ENCODE measurements at places on chromosomes 4 and X.

DNA sequence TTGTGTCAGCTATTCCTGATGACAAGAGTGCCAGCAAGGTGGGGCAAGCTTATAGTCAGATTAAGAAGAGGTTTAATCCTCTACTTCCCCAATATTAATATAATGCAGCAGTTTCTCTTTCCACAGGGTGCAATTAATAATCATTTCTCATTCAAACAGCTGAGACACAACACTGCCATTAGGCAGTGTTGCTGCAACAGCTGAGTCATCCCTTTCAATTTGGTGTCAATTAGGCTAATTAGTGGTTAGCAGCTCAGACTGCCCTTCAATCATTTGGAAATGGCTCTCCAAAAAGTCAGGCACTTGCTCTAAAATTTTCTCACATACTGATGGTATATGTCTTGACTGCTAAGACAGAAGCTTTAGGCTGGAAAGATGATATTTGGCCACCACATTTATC is 265.7 kb upstream of the FAM241A start:
- no peak for DNase-seq

GRCh38 chr4:42906891-42907759 is 14.6 kb downstream of the GRXCR1 start:
- DNase-seq, result no peak

- no peak for DNase-seq
These were observed 304.7 kb upstream of the FTHL17 start for GRCh38 chrX:31376408-31377022.

DNA sequence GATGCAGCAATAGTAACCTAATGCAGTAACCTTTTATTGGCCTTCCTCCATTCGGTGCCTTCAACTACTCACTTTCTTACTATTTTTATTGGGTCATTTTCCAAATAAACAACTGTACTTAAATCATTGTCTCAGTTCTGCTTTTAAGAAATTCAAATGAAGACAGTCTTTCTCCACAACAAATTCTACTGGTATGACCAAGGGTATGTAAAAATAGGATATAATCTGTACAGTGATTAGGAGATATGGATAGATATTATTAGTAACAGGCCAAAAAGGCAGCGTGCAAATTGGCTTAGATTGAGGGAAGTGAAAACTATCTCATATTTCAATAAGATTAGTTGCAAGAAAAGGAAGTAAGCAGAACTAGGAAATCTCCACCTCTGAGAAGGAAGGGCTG is 177.4 kb upstream of the PPP1R2C start:
- DNase-seq, result no peak

GRCh38 chr4:34972189-34972588 is 1272.1 kb downstream of the ARAP2 start:
- DNase-seq, result no peak

GRCh38 chr4:117577686-117578311 is 456.5 kb upstream of the NDST3 start:
- DNase-seq, result no peak

DNA sequence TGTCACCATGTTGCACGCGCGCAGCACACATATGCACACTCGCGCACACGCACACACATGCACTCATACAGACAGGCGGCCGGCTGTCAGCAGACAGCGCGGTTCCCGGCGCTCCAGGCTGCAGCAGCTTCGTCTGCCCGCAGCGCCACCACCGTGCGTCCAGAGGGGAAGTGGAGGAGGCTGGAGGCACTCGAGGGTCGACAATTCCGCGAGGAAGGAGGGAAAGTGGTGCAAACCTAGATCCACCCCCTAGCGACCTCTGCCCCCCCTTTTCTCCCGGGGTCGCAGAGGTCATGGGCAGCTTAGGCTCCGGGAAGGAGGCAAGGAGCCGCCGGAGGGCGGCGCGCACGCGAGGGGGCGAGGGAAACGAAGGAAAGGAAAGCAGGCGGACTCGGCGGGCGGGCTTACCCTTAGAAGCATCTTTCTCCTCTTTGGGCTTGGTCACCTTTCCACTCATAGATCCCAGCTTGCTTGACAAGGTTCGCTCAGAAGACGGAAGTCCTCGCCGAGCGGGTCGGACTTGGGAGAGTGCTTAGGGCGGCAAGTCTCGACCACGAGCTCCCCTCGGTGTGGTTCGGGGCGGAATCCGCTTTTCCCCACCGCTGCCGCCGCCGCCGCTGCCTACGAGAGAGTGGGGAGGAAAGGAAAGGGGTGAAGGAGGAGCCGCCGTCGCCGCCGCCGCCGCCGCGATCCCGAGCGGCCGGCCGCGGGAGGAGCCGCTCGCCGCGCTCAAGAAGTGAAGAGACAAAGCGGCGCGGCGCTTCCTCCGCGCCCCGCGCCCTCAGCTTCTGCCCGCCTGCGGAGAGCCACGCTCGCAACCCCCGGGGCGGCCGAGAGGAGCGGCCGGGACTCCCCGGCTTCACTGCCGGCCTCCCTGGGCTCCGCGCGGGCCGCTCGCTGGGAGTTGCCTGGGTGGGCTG is 326.6 kb upstream of the F9 start:
- DNase-seq, result no peak

DNA sequence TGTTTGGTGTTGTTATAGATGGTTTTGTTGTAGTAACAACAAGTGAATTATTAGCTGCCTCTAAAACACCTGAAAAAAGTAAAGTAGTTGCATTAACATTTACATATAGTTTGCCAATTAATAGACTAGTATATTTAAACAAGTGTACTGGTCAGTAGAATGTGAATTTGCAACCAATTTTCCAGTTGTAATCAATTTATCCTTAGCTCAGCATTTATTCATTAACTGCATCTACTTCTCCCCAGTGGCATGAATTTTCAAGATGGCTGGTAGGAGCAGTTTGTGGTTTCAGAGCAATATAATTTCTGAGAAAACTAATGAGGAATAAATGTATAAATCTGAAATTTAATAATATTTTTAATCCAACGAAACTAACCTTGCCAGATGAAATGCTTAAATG is 37.9 kb downstream of the EMCN start:
- DNase-seq, result no peak

DNA sequence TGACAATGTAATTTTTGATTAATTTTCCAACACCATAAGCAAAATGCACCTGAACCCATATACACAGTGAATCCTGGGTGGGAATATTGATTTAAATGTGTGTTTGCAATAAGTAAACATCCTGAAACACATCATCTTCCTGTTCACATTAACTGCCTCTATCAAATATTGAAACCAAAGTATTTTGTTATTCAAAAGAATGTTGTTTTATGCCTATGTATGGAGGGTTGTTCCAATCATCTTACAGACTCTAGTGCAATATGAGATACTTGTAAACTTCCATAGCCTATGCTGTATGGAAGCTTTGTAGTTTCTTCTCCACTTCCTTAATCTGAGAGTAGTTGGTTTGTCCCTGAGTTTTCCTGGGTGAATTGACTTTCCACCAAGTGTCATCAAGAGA is 105.4 kb upstream of the SLC7A11 start:
- DNase-seq, result no peak

- DNase-seq, result no peak
These were observed 166.0 kb downstream of the PDGFRA start for GRCh38 chr4:54395013-54395527.

DNA sequence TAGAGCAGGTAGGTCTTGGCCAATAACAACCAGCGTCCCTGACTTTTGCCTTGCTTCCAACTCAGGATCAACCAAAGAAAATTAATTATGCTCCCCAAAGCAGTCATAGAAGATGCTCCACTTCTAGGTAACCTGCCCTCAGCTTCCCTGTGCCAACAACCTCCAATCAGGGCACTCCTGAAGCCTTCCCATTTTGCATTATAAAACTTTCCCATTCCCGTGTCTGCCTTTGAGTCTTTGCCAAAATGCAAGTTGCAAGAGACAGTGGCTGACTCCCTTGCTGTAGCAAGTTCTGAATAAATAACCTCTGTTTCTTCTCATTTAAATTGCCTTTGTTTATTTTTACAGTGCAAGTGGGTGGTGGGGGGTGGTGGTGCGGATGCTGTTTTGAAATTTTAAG is 418.0 kb downstream of the PACRGL start:
- no peak for DNase-seq

DNA sequence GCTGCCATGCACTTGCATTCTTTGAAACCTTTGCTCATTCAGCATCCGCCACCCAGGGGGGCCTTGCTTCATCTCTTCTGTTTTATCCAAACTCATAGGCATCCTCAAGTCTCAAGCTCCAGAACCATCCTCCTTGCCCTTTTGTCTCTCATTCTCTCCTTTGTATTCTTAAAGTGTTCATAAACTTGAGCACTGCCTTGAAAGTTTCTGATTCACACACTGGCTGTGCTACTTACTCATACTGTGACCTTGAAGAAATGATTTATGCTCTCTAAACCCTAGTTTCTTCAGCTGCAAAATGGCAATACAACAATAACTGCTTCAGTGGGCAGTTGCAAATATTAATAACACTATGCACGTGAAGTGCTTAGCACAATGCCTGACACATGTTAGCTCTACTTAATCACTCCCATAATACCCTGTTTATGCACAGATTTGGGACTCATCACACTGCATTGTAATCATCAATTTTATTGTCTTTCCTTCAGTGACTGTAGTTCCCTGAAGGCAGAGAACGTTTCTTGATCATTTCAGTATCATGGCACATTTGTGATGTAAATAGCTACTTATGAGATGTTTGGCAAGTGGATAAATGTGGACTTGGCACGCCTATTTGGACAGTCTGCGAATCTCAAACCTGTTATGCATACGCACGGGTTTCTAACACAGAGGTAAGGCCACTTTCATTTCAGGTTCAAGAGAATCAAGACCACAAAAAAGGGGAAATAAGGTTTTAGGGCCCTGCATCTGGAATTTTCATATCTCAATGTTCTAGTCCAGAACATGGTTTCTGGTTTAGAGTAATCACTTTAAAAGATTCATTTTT is 291.0 kb downstream of the LDB2 start:
- no peak for DNase-seq

DNA sequence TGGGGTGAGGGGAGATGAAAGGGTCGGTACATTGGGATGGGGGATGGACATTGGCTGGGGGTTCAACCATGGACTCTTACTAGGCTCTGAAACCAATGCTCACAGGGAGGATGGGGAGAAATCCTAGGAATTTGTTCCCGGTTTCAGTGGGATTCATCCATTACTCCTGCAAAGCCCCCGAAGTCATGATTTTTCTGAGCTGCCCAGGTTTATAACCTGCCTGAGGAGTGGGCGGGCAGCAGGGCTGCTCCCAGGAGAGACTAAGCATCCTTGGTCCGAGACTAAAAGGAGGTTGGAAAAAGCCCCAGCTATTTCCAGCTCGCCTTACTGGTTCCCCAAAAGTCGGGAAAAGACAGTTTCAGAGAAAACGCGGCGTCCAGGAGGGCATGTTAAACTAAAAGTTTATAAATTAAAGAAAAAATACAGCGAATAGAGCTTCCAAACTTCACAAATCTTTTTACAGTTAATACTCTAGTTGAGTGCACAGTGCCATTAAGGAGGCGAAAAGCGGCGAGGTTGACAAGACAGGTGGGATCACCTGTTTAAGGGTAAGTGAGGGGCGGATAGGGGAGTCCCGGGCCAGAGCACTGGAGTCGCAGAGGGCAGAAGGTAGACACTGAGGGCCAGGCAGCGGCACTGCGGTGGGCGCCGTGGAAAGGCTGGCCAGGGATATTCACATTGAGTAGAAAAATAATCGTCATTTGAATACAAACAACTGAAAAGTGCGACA is 3.7 kb downstream of the NKX3-2 start:
- no peak for DNase-seq

DNA sequence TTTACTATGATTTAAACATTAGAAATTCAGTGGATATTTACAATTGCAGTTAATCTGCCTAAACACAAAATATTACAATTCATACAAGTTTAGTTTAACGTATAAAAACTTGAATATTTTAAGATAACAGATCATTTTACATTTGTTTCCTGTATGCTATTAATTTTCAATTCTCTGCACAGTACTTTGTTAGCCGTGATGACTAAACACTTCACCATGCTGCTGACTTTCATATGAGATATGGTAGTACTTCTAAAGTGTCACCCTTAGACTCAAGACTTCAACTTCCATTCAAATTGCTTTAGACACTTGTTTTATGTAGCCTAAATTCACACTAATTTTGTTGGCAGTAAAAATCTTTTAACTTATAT is 1646.4 kb upstream of the ADGRL3 start:
- no peak for DNase-seq

DNA sequence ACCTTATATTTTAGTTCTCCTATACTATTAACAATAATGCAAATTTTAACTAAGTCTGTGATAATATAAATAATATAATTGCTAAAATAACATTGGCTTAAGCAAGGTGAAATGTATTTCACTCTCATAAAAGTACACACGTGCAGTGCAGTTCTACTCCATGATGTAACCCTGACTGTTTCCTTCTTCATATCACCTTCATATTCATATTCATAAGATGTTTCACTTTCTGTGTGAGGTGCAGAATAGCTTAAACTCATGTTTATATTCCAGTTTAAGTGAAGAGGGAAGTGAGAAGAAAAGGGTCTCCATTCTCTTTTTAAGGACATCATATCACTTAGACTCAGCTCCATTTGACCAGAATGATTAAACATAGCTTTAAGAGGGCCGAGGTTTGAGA is 1810.0 kb upstream of the PCDH10 start:
- DNase-seq, result no peak

- DNase-seq, result no peak
These were observed 410.4 kb downstream of the INPP4B start for GRCh38 chr4:142435599-142436235.

GRCh38 chr4:83831588-83831987 is 295.7 kb downstream of the GPAT3 start:
- DNase-seq, result no peak
